ENCODE measurements at places on chromosomes 1 and 21.
A peak's percentile ranks its signal among the peaks of the same experiment; 100 is the strongest.

- peak; percentile 98 for DNase-seq
These were observed at the start of gene CDKN2C for GRCh38 chr1:50969611-50970508. Gene CDKN2C (plus strand): TSS chr1:50970245. CDS start chr1:50970369, 124 bp downstream.

GRCh38 chr1:243416495-243416894, 160.7 kb downstream of the SDCCAG8 start:
- no peak for DNase-seq

DNA sequence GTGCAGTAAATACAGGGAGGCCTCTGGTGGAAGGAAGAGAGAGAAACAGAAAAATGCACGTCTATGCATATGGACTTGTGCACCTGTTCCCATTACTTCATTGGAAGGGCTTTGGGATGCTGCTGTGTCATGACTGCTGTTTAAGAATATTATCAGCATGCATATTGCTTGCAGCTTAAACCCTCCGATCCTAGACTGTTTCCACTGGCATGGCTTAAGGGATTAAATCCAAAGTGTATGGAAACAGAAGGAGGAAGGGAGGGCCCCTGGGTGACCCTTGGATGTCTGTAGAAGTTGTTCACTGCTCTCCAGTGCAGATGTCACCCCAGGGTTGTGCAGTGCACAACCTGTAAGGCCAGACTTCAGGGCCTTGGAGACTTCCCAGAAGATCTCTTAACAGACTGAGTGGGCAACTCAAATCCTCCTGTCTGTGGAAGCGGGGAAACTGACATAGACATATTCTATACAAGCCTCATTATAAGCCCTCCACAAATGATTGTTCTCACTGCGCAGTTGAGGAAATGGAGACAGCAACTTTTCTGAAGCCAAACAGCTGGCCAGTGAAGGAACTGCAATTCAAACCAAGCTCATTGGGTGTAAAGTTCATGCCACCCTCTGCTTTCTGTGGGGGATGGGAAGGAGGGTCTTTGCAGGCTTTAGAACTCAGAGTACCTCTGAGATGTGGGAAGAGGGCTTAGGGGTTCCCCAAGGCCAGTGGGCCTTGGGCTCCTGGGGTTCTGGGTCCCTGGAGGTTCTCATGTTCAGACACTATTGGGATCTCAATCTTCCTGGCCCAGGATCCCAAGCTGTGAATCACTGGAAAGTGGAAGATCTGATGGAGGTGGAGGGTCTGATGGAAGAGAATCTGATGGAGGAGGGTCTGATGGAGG, 73.8 kb downstream of the UMODL1 start:
- DNase-seq, result no peak

DNA sequence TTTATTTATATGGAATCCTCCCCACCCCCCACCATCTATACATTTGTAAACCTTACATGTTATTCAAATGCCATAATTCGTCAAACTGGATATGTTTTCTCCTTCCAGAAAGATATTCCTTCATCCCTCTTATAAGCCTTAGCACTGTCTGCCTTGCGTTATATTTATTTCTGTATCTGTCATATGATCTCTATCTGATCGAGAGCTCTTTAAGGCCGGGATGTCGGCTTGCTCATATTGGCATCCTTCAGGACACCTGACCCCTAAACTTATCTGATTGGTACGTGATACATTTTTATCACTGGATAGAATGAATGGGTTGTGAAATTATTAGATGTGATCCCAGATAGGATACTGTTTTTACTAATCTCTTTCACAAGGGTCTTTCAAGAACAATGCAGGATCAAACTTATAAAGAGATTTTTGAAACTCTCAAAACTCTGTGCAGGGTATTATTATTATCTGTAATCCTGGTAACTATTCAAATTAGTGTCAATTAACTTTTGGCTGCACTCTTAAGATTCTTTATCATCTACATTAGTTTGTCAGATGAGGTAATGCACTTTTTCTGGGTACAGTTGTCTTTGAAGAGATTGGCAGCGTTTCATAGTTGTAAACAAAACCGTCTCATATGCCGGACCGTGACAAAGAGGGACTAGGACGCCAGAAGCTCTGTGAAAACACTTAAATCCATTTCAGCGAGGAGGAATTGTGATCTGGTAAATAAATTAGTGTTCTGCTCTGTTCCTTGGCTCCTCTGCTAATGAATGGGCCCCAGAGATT, 152.0 kb downstream of the KIF26B start:
- DNase-seq, result no peak

DNA sequence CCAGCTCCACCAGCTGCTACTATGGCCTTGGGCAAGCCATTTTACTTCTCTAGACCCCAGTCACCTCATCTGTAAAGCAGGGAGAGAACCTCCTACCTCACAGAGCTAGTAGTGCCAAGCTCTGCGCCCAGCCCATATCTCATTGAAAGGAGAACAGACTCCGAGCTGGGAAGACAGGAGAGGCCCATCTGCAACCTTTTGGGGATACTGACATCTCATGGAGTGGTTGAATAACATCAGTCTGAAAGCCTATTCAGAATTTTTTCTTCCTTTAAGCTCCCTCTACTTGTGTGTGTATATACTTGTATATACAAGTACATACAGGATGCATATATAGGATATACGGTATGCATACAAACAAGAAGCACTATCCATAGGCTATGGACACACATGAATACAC, 279.5 kb upstream of the POU3F1 start:
- no peak for DNase-seq

GRCh38 chr1:177448652-177449357, 278.0 kb downstream of the BRINP2 start:
- DNase-seq, result no peak

DNA sequence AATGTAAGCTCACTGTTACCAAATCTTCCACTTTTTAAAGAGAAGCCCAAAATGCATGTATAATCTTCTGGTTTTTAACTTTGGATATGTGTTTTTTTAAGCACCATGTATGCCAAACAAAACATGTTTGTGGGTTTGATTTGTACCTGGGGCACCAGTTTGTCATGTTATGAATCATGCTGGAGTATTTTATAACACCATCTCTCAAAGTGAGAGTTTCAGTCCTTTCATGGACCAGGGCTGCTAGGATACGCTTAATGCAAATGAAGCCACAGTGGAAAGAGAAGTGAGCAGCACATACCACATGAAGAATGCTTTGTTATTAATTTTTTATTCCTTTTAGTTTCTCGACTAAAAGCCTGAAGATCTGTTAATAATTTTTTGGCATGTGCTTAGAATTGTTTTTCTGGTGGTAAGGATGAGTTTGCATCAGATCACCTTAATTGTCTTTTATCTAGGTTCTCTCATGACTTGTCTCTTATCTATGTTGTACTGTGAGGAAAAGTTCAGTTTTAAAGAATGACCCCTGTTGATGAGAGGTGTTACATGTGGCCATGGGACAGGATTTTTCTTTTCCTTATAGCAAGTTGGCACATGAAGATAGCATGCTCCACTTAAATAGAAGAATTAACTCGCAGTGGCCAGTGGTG, 2.0 kb upstream of the RABGAP1L start:
- no peak for DNase-seq

DNA sequence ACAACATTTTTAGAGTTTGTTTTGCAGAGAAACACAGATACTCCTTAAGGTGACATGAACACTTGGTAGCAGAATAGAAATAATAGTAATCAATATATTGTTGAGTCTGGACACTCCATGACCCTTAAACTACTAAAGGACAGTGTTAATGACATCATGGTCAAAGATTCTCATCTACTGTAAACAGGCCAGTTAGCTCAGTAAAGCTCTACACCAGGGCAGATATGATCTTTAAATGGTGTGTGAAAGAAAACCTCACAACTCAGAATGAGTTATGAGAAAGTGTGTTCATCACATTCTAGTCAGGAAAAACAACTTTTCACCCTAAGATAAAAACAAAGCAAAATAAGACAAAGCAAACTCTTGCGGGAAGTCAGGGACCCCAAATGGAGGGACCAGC, 58.1 kb upstream of the ADAMTS5 start:
- DNase-seq, result no peak

GRCh38 chr1:3036447-3037280, 15.4 kb downstream of the ACTRT2 start:
- DNase-seq, result no peak

DNA sequence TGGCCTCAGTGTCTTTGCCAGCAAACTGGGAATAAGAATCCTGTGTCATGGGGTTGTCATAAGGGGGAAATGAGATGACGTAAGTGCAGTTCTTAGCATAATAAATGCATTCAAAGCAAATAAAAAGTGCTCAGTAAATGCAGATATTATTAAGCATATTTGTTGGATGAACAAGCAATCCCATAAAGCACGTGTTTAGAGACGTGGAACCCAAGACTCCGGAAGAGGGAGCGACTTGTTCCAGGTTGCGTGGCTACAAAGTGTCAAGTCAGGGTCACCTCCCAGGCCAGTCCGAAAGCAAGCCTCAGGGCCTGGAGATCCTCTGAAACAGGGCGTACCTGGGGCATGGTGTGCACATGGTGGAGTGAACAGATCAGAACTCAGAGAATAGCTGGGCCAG, 58.0 kb upstream of the LAPTM5 start:
- DNase-seq, result no peak

GRCh38 chr1:172203135-172203823, 217.2 kb upstream of the C1orf105 start:
- no peak for DNase-seq

- DNase-seq, result no peak
These were observed 18.0 kb downstream of the MGST3 start for GRCh38 chr1:165648919-165649572.

DNA sequence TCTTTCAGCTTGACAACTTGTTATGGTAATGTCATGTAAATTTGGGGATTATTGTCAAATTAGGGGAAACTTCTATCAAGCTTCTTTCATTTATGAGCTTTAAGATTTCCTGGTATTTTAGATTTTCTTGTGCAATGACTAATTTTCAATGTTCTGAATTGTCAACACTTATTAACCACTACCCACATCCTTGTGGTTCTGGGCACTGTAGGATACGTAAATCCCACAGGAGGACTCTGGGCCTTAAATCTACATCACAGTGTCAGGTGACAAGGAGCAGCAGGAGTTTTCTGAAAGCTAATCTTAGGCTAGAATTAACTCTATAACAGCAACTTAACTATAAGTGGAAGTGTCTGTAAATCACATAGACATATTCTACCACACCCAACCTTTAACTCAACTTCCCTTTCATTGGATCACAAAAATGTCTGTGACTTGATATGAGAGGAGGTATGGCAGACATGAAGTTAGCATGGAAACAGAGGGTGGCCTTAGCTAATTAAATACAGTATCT, 397.7 kb downstream of the HLX start:
- DNase-seq, result no peak

- no peak for DNase-seq
These were observed 633.2 kb upstream of the NEGR1 start for GRCh38 chr1:72915581-72915980.

DNA sequence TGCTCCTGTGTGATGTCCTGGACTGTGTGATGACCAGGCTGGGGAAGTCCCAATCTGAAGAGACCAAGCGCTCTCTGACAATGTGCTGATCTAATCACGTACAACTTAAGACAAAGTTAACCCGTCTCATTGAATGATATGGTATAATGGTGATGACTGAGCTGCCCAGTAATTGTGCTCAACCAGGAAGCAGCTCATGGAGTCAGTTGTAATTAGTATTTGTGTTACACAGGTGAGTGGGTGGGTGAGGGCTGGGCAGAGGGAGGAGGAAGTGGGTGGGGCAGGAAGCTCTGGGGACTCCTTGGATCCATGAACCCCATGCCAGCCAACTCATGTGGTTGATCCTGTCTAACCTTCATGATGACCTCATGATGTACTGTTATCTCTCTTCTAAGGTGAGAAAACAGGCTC, 8.7 kb upstream of the ECE1 start:
- no peak for DNase-seq

Data from NCI-H1694 (cell line).